ENCODE measurements at places on chromosomes 7 and 10.

- DNase-seq, result no peak
These were observed 19.4 kb upstream of the SH2D4B start for GRCh38 chr10:80518143-80518806.

DNA sequence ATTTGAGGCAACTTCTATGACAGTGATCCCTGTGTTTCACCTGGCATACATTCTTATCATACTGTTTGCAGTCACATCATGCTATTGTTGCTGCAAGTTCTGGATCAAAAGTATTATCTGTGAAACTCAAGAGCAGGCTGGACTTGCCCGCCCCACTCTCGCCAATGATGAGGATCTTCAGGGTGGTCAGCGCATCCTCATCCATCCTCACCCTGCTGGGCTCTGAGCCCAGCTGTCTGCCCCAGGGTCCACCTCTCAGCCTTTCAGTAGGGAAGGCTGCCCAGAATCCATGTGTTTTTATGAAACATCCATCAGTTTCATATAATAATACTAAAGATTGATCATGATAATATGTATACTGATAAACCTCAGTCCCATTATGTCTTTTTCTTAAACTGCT is 55.4 kb upstream of the KIF5B start:
- DNase-seq, result no peak

DNA sequence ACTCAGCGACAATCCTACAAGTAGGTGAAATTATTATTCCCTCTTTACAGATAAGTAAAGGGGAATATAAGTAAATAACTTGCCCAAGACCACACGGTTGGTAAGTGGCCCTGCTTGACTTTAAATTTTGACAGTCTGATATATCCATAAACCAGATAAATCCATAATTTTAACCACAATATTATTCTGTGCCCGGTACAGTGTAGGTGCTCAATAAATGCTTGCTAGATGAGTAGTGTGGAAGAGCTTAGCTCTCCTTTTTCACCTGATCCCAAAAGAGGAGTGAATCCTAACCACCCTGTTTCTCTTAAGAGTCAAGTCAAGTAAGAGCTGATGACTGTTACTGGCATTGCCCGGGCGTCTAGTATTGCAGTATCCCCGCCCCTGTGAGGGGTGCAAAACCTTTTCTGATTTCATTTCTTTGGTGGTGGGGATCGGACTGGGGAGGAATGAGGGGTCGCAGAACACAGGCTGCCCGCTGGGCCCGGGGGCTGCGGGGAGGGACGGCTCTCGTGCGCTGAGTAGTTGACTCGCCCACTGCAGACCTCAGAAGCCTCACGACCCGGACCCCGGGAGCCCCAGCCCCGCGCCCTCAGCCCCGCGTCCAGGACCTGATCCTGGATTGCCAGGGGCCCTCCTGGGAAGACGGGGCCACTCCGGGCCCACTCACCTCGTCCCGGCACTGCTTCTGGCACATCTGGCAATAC is 490 bp downstream of the KIN start:
- peak; percentile 4 for DNase-seq

GRCh38 chr10:48901319-48901718 is 38.3 kb downstream of the LRRC18 start:
- no peak for DNase-seq

GRCh38 chr10:10101106-10101505 is 916.6 kb upstream of the CELF2 start:
- DNase-seq, result no peak

DNA sequence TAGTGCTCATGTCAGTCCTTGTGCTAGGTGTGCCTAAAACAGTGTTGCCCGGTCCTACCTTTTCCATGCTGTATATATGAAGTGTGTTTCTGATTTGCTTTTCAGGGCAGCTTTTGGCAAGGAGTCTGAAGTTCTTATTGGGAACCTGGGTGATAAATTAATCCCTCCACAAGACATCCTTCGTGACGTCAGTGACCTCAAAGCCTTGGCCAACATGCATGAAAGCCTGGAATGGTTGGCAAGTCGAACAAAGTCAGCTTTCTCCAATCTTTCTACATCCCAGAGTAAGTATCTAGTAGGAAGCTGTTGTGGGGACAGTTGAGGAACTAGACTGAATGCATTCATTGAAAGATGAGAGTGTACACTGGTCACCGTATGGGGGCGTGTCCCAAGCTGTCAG is 189.4 kb upstream of the LRGUK start:
- no peak for DNase-seq

DNA sequence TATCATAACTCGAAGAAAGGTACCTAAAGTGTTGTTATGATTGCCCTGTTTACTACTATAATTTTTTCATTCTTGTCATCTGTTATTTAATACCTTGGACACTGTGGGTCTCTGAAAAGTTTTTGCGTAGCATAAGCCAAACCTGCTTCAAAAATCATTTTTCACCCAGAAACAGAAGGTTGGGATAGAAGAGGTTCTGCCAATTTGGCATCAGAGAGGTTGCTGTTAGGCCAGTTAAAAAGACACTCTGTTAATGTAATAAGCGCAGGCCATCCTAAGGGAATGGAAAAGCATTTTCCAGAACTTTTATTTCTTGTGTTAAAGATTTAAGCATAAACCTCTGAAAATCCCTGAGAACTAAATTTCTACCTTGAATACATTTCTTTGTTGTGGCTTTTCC is 212.2 kb downstream of the BMPER start:
- no peak for DNase-seq

DNA sequence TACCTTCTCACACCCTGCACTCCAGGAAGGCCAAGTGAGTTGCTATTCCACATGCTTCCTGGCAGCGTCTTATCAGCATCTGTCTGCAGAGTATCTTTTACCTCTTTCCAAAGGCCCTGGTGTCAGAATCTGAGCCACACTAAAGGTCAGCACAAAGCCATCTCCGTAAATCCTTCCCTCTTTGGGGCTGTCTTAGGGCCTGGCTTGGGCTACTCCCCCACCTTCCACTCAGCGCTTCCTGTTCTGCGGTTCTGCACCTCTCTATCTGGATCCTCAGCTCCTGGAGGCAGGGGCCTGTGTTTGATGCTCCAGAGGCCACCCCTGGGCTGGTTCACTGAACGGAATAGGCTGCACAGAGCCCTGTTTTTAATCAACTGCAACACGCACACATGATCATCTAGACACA is 334.8 kb upstream of the GALNT17 start:
- DNase-seq, result no peak

DNA sequence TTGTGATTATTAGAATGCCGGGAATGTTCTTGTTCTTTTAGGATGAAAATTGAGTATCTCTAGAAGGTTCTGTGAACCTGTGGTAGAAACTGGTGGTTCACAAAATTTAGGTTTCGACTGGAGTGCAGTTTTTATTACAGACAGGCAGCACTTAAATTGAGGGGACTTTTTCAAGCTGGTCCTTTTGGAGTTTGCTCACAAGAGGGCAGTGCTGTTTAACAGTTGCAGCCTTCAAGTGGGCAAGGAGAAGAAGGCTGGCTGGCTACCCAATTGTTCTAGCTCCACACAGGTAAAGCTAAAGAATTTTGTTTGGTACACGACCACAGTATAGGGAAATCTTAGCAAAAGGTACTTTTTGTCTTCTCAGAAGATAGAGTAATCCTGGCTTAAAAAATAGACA is 233.6 kb downstream of the SNX13 start:
- DNase-seq, result peak; percentile 84

DNA sequence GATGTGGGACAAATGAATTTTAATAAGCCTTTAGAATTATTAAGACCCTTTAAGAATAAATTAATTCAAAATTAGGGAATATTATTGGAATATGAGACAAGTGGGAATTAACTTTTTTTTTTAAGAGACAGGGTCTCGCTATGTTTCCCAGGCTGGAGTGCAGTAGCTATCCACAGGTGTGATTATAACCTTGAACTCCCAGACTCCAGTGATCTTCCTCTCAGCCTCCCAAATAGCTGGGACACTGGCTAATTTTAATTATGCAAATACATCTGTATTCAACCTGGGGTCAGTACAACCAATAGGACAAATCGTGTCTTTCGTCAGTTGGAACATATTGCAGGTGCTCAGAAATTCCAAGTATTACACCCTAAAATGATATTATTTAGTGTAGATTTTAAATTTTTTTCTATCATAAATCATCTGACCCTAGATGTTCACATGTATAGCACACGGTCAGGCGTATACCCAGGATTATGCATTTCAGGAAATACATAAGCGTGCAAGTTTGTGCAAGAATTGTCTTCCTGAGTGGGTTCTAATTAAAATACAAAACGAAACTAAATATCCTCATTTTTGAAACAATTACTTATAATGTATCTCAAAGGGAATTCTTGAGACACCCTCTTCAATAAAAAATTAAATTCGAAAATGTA is 1.2 kb downstream of the NT5C3A start:
- DNase-seq, result no peak
